OCI-M1 (cell line): ENCODE measurements at places on chromosomes 12 and 14.

GRCh38 chr12:55899082-55899481, 28.6 kb downstream of the PYM1 start:
- DNase-seq, result peak; percentile 71

DNA sequence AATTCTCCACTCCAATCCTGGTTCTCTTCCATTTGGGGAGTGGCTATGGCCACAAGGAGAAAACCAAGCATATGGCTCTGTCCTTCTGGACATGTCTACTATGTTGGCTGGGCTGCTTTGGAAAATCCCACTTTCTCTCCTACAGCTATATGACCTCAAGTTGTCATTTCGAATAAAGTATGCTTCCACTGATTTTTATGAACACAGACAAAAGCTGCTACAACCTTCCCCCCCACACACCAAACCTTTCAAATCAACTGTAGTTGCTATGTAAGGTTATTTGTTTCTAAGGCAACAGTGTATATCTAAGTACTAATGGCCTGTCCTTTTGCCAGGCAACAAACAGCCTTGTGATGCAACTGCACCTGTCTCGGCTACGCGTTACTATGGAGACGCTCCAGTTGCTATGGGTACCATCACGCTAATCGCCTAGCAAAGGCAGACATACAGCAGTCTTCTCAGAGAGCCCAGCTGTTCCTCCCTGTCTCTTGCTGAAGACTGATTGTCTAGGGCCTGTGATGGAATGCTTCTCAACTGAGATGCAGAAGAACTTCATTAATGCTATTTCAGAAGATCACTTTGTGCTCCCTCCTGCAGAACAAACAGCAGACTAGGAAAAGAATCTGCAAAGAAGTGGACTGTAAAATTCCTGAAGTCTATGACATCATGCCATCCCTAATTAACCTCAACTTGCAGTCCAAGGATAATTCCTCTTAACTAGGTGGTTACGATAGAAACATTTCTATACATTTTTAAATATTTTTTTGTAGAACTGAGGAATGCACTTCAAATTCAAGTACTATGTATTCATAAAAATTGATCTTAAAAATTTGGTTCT, 67.6 kb downstream of the FOXN3 start:
- no peak for DNase-seq

- DNase-seq, result no peak
Observed at GRCh38 chr14:100054316-100055075, 10.7 kb upstream of the EVL start.

DNA sequence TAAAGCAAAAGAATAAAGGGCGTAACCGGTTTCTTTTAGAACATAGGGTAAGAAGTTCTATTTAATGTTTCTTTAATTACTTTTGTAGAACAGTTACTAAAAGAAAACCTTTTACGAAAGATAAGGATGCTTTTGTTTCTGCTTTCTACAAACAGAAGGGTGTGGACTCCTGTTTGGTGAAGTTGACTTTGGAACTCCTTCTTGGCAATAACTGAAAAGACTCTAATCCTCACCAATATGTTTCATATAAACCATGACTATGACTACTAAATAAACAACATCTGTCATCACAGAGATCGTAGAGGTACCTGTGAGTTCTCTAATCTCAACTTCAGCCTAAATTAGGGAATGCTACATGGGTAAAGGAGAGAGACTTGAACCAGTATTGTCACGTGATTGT, 210.8 kb upstream of the FLRT2 start:
- no peak for DNase-seq

GRCh38 chr14:96827290-96827689, 30.1 kb downstream of the VRK1 start:
- no peak for DNase-seq

- no peak for DNase-seq
Observed at GRCh38 chr14:52063052-52063462, 5.8 kb downstream of the NID2 start.

DNA sequence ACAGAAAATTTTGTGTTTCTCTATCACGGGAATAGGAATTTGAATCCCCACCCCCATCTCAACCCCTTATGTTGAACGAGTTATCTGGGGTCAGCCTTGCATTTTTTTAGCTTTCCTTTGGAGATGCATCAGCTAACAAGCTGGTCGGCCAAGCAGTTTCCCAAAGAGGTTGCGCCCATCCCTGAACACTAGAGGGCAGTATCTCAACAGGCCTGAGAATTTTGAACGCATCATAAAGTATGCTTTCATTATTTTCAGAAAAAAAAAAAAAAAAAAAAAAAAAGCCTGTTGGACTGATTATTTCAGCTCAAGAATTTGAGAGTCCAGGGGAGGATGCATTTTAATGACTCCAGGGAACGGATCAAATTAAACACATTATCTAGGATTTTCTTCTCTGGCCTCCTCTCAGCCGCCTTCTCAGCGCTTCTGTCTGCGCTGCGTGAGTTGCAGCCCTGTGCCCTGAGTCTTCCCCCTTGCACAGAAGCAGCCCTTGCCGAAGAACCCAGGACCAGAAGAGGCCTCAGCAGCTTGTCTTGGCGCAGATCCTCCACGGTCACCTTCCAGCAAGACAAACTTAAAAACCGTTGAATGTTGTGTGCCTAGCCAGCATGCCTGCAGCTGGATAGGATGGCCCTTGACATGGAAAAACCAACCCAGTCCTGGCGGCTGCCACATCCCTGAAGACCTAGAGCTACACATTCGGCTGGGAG, 76.6 kb upstream of the GZMB start:
- peak; percentile 65 for DNase-seq

DNA sequence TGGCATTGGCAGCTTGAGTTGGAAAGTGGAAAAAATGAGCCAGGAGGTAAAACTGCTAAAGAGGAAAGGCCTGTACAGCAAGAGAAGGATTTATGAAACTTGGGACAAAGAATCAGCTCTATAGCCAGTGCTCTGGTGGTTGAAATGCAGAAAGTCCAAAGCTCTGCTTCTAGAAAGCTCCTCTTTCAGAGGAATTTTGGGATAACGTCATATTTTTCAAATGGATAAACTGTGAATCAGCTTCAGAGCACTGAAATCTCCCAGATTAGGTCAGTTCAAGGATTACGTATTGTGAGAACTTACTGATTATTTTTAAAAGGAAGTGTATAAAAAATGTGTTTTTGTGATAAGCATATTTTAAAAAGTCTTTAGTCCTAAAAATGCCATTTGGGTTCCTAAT, 203.1 kb upstream of the CNOT2 start:
- no peak for DNase-seq

- DNase-seq, result no peak
Observed at GRCh38 chr12:48106681-48107613, 1.1 kb upstream of the SENP1 start.

- DNase-seq, result no peak
Observed at GRCh38 chr12:108616941-108617858, 16.5 kb downstream of the SELPLG start.

- DNase-seq, result no peak
Observed at GRCh38 chr14:96409701-96410100, 17.8 kb downstream of the AK7 start.

DNA sequence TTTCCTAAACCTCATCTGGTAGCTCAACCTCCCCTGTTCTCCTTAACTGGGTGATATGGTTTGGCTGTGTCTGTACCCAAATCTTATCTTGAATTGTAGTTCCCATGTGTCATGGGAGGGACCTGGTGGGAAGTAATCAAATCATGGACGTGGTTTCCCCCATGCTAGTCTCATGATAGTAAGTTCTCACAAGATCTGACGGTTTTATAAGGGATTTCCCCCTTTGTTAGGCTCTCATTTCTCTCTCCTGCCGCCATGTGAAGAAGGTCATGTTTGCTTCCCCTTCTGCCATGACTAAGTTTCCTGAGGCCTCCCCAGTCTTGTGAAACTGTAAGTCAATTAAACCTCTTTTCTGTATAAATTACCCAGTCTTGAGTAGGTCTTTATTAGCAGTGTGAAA, 19.5 kb downstream of the COX16 start:
- peak; percentile 4 for DNase-seq

- no peak for DNase-seq
Observed at GRCh38 chr14:70885343-70886022, 21.8 kb upstream of the PCNX1 start.

DNA sequence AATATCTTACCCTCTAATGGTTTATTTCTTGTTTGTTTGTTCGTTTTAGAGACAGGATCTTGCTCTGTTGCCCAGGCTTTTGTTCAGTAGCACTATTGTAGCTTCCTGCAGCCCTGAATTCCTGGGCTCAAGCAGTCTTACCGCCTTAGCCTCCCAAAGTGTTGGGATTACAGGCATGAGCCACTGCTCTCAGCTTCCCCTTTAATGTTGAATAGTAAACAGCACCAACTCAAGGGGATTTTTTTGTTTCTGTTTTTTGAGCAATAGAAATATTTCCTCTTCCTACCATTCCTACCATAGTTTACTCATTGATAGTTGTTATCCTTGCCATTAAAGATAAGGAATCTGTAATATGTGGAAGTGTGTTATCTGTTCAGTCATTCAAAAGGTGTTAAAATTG, 10.7 kb downstream of the ARID4A start:
- no peak for DNase-seq

DNA sequence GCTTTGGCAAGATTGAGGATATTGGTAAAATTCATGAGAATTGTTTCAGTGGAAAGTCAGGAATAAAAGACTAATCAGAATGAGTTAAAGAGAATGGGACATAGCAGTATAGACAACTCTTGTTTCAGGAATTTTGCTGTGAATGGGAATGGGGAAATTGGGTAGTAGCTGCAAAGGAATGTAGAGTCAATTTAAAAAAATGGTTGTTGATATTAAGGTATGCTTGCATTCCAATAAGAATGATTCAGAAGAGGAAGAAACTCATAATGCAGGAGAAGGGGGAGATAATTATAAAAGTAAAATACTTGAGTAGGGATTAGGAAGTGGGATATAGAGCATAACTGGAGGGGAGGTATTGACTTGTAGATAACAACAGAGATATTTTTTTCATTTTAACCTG, 40.7 kb downstream of the MNAT1 start:
- no peak for DNase-seq

- DNase-seq, result peak; percentile 10
Observed at GRCh38 chr12:111274777-111275176, 94.1 kb downstream of the PHETA1 start.
